Smooth muscle cell of the brain vasculature (primary cell): ENCODE measurements at places on chromosomes 3 and 15.
A peak's percentile ranks its signal among the peaks of the same experiment; 100 is the strongest.

GRCh38 chr3:56467108-56467507 lies 1.2 kb downstream of the ERC2 start:
- DNase-seq = peak; percentile 21

DNA sequence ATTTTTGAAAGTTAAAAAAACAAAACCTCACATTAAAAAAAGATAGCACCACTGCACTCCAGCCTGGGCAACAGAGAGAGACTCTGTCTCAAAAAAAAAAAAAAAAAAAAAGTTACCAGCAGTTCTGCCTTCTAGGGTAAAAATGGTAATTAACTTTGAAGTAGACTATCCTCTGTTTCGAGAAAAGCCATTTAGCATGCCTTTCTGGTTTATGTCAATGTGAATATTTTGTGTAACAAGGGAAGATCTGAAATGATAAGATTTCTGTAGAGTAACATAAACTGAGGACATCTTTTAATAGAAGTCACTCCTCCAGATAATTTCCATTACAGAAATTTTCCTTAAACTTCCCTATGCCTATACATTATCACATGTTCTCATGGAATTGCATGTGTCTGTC lies 203.2 kb upstream of the GAP43 start:
- no peak for DNase-seq

DNA sequence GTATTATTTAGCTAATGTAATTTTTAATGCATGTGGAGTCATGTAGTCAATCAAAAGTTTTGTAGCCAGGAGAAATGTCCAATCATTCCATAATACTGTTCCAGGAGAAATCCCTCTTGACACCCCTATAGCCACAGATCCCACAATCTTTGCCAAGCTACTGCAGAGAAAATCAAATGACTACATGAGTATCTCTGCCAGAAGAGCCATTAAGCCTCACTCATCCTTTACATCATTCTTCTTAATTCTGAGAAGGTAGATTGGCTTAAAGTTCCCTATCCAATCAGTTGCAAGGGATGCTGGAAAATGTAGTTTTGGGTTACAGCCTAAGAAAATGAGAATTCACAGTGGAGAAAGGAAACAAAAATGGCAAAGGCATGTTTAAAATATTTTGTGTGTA lies 502.1 kb downstream of the ZBBX start:
- DNase-seq = no peak

GRCh38 chr3:17985658-17986347 lies 243.4 kb upstream of the TBC1D5 start:
- no peak for DNase-seq

DNA sequence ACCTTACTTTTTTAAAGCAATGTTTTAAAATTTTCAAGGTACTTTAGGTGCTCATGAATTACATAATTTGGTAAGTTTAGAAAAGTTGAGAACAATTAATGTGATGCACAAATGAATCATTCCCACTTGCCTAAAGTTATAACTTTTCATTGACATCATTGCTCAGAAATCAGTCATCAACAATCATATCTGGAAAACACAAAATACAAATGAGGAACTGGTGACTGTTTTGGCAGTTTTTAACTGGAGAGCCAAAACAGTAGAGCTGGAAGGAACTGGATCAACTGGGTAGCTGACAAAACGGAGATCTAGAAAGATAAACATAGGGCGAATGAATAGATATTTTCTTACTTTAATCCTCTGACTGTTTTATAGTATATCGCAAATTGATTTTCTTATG lies 767.1 kb downstream of the IGSF11 start:
- DNase-seq = no peak

GRCh38 chr3:36756269-36756668 lies 8.1 kb downstream of the DCLK3 start:
- no peak for DNase-seq

DNA sequence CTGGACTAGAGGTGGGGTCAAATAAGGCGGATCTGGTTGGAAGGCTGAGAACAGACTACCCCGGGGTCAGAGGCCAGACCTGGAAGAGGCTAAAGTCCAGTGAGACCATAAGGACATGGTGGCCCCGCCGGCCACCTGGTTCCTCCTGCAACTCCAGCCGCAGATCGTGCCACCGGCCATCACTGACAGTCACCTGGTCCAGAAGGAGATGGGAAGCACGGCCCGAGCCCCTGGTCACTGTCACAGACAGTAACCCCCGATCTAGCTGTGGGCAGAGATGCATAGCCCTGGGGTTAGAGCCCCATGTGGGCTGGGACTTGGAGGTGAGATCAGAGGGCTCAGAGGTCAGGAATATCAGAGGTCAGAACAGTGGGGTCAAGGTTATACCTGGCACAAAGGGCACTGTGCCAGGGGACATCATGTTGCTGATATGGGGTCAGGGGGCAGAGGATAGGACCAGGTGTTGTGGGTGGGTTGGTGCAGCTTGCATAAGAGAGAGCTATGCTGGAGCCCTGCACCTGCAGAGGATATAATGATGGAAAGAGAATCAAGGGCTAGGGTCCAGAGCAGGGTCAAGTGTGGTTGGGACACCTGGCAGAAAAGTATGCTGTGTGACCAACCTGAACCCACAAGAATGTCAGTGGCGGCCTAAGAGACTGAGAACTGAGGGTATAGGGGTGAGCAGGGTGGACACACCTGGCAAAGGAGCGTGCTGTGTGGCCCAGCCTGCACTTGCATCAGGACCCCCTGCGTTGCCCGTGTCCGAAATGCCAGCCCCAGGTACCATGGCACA lies 9.6 kb downstream of the CELSR3 start:
- no peak for DNase-seq

GRCh38 chr15:38795471-38796245 lies 231.0 kb upstream of the RASGRP1 start:
- no peak for DNase-seq

DNA sequence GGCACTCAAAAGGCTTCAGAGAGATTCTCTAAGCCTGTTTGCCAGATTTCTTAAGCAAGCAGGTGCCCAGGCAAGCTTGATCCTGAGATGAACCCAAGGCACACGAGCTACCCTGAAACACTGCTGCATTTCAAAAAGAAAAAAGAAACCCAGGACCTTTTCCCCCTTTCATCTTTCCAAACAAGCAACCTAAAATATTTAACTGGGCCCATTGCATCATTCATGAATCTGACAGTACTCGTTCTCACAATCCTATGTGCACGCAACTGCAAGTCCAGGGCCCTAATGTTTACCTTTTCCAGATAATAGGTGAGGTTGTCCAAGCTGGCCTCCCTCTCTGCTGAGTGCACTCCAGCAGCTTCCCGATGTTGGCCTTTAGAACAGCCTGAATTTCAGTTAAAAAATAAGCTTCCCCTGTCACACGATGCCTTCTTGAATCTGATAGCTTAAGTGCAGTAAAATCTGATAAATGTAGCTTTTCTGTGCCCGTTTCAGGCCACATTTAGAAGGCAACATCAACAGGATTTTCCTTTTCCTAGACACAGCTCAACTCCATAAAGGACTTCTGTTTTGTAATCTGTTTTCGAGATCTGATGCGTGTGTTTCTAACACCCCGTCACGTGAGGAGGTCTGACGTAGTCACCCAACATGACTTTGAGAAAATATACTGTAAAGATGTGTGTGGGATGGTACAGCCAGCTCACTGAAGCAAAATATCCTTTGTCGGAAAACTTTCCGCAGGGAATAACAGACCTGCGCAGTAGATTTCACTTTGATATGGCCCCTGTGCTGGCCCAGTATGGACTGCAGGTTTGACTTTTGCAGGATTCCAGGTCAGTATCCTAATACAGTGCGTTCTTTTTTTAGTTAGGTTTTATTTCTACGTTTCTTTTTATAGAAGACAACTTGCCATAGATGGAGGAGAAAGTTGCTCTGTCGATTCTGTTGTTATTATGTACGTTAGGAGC lies 55.1 kb upstream of the RASA2 start:
- DNase-seq = no peak

DNA sequence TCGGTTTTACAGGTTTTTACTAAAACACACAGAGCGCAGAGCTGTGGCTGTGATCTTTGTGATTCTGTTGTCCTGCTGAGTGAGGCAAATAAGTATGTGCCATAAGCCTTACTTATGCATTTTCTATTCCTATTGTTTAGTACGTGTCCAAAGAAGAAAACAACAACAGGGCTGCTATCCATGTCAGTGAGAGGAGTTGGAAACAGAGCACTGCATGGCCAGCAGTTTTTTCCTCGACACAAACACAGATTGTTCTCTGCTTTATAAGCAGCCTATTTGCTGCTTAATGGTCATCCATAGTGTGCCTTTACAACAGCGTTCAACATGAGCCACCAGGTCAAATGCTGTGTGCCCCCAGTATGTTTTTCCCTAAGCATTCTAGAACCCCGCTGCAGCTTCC lies 79.8 kb downstream of the SHQ1 start:
- no peak for DNase-seq

DNA sequence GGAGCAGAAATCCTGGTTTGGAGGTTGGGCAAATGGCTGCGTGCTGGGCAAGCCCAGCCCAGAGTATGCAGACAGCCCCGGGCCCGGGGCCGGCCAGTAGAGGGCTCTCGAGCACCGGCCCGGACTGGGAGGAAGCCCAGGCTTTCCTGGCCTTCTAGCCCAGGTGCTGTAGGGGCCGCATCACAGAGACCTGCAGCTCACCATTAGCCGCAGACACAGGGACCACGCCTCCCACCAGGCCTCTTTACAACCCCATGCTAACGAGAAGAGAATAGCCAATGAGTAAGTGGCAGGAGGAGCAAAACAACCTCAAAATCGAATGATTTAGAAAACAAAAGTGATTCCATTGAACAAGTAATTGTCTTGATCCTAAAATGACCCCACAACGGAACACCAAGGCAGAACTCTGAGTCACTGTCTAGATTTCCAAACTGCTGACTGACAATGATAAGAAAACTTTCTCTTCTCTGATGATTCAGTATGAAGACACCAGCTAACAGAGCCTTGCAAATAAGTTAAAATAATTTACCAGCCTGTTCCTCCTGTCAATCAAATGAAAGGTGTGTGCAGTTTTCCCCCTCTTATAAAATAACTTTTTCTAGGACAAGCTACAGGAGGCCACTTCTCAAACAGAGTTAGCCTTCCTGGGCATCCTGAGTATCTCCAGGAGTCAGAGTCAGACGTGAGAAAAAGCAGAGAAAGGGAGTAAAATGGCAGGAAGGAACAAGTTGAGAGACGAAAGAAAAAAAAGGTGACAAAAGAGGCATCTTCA lies 102.2 kb downstream of the DGKG start:
- DNase-seq = no peak

- no peak for DNase-seq
Measured at GRCh38 chr15:37097144-37097919, 3.0 kb downstream of the MEIS2 start.

DNA sequence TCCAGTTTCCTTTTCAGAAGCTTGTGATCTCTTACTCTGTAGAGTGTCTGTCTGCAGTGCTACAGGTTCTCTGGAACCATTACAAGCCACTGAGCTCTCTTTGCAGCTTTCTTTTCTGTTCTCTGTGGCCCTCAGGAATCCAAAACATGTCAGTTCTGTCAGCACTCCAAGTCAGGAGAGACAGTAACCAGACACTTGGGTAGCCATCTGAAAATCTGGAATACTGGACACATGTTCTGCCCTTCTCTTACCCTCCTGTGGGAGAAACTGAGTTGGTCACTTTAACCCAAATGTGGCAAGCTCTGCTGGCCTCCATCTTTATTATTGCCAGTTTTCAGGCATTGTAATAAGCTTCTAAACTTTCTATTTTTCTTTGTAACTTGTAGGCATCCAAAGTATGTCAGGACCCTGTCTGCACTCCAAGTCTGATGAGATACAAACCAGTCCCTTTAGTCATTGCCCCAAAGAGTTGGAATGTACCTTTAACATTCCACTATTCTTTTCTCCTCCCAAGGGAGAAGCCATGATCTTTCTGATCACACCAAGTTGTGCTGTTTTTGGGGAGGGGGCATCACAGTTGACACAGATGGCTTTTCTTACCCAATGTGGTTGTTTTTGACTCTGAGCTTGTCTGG lies 183.7 kb downstream of the DPH6 start:
- no peak for DNase-seq

- no peak for DNase-seq
Measured at GRCh38 chr3:16881896-16882630, 2.7 kb upstream of the PLCL2 start.

DNA sequence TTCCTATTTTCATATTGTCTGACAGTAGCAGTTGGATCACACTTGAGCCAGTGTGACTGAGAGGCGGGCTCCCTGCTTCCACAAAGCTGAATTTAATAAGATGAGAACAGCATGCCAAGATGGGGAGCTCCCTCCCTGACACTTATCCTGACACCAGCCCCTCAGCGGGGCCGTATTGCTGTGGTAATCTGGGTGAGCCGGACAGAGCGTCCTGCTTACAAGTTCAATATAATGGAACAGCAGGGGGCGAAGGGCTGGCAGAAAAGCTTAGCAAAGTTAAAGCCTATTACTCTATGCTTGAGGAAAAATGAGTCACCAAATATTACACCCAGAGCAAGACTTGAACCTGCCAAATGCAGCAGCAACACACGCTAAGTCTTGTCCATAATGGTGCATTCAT lies 163.8 kb upstream of the CMC1 start:
- DNase-seq = no peak

DNA sequence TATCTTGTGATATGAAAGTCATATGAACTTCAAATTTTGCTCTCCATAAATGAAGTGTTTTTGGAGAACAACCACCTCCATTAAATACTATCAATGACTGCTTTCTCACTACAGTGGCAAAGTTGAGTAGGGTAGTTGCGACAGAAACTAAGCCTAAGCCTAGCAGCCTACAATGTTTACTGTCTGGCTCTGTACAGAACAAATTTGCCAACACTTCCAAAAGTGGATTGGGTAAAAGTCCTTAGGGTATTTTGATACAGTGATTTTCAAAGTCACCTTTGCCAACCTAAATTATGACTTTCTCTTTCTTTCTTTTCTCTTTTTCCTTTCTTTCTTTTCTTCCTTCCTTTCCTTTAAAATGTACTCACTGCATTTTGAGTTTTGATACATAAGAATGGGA lies 142.6 kb downstream of the PLCL2 start:
- no peak for DNase-seq

DNA sequence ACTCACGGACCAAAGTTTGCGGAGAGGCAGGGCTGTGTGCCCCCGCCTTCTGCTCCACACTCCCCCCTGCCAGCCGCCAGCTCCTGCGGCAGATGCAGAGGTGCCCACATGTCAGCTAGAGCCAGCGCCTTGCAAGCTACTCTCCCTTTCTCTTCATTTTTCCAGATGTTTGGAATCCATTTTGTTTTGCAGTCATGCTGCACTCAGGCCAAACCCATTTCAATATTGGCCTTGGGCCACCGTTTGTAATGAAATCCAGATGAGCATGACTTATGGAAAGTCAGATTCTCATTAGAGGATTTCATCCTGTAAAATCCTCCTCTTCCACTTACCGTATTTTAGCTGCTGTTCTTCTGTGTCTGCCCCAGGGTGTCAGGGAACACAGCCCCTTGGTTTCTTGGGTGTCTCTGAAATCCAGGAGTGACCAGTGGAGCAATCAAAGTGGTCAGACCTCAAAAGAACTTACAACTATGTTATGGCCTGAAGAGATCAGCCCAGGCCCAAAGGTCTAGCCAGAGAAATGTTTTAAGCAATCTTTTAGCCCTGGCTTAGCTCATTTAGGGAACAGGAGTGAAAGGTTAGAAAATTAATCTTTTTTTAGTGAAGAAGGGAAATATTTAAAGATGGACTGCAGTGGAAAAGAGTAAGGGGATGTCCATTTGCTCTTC lies 65.8 kb downstream of the AAGAB start:
- no peak for DNase-seq

- DNase-seq = no peak
Measured at GRCh38 chr3:43613976-43614375, 7.8 kb downstream of the ANO10 start.
